ENCODE measurements at places on chromosomes 12 and 14.

DNA sequence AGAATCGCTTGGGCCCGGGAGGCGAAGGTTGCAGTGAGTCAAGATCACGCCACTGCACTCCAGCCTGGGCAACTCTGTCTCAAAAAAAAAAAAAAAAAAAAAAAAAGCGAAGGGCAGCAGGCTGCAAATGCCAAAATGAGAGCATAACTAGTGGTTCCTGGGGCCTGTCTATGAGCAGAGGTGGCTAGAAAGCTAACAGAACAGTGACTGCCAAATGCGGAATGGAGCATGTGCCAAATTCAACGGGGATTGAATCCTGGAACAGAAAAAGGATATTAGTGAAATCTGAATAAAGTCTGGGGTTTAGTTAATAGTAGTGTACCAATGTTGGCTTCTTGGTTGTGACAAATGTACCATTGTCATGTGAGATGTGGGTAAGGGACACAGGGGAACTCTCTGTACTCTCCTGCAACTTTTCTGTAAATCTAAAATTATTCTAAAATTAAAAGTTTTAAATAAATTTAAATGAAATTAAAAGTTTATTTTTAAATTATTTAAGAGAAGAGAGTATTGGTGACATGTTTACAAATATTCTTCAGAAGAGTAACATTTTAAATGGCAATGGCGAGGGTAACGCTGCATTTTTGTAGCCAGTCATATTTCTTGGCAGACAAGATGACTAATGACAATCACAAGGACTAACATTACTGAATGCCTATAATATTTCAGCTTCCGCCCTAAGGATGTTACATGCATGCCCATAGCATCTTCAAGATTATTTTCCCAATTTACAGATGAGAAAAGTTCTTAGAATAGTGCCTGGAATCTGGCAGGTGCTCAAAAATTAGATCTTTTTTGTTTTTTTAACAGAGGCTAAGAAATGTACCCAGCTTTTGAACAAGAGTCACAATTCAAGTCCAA lies 28.9 kb upstream of the NUDT4 start:
- no peak for DNase-seq

GRCh38 chr14:100215330-100215885 lies 23.5 kb upstream of the YY1 start:
- DNase-seq = no peak

- no peak for DNase-seq
Measured at GRCh38 chr14:100107236-100107635, 42.0 kb downstream of the EVL start.

DNA sequence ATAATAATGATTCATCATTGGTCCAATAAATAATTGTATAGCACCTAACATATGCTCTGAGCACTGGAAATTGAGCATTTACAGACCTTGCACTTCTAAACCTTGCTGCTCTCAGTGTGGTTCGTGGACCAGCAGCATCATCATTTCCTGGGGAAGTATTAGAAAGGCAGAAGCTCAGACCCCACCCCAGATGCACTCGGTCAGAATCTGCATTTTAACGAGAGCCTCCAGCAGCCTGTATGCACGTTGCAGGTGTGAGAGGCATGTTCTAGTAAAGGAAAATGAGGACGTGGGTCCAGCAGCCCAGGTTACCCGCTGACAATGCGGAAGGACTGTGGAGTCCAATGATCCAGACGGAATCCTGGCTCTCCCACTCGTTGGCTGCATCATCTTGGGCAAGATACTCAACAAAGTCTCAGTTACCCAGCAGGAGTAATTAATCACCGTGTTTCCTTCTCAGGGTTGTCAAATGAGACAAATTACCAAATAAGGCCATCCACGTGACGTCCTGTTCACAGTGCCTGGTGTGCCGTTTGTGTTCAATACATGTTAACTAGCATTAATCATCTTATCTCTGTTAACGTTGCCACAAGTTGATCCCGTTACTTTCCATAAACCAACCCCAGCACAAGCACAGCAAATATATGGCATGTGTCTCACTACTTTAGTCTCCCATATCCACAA lies 49.2 kb upstream of the CCND2 start:
- DNase-seq = no peak

DNA sequence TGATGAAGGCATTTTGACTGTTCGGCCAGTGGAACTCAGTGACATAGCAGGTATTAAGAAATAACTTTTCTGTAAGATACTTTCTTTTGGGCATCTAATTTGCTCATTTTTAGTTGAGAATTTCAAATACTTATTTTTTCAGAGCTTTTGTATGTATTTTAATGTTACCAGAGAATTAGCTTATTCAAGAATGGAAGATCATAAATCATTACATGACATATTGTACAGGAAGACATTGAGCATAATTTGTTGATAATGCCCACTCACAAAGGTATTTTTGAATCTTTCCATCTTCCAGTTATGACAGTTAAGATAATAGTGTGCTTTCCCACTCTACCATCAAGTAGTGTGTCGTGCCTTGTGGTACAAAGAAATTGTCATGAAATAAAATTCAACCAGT lies 36.5 kb downstream of the TMEM117 start:
- no peak for DNase-seq

DNA sequence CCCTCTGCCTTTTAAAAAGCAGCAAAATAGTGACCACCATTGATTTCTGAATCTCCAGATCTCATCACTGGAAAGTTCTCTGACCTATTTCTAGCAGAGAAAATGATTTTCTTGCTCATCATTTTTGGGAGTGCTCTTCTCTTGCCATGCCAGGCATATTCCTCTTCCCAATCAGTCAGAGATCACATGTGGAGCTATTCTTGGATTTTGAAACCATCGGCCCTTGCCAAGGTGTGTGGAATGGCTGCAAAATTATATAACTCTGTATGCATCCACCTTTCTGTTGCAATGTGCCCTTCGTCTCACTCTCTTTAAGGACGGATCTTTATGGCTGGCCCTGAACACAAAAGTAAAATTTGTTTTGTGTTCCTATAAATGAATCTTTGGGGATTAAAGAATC lies 25.5 kb upstream of the LDHB start:
- no peak for DNase-seq

GRCh38 chr12:57756406-57757341 lies 1.8 kb downstream of the MARCHF9 start:
- peak; percentile 72 for DNase-seq

GRCh38 chr12:92971859-92972524 lies 42.9 kb upstream of the EEA1 start:
- DNase-seq = no peak

- no peak for DNase-seq
Measured at GRCh38 chr12:128326406-128326805, 59.4 kb downstream of the TMEM132C start.

DNA sequence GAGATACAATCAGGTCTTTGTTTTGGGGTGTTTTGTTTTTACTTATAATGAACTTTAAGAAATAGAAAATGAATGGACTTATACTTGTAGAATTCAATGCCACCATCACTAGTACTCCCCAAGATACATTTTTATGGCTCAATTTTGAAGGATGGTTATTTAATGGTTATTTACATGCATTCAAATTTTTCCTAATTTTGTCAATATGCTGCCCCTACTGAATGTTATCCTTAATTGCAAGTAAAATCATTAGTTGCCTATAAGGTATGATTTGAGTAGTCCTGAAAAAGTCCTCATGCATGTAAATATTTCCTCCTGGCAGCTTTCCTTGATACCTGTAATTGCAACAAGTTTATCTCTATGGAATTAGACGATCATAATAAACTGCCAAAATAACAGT lies 391.2 kb downstream of the BCAT1 start:
- no peak for DNase-seq

DNA sequence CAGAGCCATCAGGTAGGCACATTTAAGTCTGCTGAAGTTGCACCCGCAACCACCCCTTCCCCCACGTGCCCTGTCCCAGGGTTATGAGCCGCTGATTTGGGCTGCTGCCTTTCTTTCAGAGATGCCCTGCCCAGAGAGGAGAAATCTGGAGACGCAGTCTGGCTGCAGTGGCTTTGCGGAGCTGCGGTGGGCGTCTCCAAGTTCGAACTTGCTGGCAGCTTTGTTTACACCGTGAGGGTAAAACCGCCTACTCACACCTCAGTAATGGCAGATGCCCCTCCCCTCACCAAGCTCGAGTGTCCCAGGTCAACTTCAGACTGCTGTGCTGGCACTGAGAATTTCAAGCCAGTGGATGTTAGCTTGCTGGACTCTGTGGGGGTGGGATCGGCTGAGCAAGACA lies 14.7 kb downstream of the PTCSC3 start:
- DNase-seq = no peak

- DNase-seq = peak; percentile 97
Measured at GRCh38 chr12:124917135-124917840, 2.8 kb upstream of the UBC start.

GRCh38 chr14:72847721-72848120 lies 46.2 kb downstream of the DPF3 start:
- no peak for DNase-seq

GRCh38 chr12:26271889-26272492 lies 76.6 kb downstream of the SSPN start:
- DNase-seq = no peak

GRCh38 chr12:111074559-111074958 lies 154.2 kb upstream of the MYL2 start:
- DNase-seq = no peak

DNA sequence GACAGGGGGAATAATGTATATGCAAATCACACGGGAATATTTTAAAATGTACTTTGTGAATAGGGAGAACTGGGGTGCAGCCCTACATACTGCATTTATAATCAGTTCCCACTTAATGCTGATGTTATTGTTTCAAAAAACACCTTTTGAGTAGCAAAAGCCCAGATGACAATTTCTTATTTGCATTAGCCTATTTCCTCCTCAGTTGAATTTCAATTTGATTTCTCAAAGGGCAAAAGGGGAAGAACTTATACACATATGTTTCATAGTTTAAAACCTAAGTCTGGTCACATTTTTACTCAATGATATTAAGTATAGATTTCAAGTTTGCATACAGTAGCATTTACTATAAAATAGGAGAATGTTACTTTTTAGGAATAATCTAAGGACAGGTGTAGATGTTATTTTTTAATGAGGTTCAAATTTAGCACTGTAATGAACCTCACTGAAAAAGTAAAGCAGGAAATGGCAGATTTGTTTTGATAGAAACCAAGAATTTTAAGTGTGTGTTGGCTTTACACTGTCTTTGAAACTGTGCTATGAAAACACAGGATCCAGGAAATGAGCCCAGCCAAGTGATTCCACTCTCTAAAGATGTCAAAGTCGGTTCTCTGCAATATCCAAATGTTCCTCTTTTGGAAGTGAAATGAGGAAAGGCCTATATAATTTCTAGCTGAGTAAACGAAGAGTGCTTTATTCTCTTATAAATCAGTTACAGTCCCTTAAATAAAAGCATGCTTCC lies 367.4 kb downstream of the BTG1 start:
- peak; percentile 19 for DNase-seq

GRCh38 chr12:94638521-94638920 lies 11.8 kb downstream of the TMCC3 start:
- DNase-seq = no peak

GRCh38 chr12:49487605-49488004 lies 51.2 kb upstream of the KCNH3 start:
- no peak for DNase-seq

- DNase-seq = no peak
Measured at GRCh38 chr12:6698352-6699046, 2.1 kb downstream of the PIANP start.

DNA sequence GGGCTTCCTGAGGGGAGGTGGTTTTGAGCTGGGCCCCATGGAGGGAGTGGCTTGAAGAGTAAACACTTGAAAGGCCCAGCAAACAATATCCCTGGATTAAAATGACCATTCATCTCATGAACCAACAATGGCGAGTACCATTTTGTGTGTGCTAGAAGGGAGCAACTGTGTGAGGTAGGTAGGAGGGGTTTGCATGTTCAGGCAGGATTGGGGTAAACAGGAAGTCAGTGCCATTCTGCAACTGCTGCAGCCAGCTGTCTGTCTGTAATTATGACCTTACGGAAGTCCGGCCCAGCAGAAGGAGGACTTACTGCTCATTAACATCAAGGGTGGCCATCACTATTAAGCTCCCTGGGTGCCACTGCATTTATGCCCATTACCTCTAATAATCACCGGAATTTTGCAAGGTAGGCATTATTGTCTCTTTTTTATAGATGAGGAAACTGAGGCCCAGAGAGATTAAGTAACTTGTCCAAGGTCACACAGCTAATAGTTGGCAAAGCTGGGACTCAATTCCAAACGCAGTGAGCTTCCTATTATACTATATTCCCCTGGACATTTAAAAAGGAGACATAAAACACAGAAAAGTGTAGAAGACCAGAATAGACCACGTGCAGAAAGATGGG lies 16.6 kb upstream of the IFI27L2 start:
- DNase-seq = no peak

- no peak for DNase-seq
Measured at GRCh38 chr12:99704036-99704435, 56.5 kb downstream of the GARIN6 start.

- DNase-seq = no peak
Measured at GRCh38 chr14:74670726-74671411, 42.0 kb downstream of the AREL1 start.

GRCh38 chr12:12190087-12190809 lies 76.6 kb downstream of the LRP6 start:
- no peak for DNase-seq

GRCh38 chr14:53921027-53921426 lies 35.6 kb downstream of the BMP4 start:
- no peak for DNase-seq

DNA sequence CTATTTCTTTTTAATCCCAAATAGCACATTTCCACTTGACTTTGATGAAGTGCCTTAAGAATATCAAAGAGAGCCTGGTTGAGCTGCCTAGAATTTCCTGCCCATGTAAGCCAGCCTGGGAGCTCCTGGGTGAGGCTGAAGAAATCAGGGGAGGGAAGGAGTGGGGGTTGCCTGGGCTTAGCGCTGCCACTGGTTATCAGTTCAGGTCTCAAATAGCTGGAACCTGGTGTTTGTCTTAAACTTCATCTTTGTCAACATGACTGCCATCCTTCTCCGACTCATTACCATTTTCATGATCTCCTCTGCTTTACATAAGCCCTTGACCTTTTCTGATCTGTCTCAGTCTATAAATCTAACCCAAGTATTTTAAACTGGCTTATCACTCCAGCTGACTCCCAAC lies 151.5 kb downstream of the TTC8 start:
- DNase-seq = no peak

- no peak for DNase-seq
Measured at GRCh38 chr12:67772267-67773169, 124.0 kb downstream of the DYRK2 start.

DNA sequence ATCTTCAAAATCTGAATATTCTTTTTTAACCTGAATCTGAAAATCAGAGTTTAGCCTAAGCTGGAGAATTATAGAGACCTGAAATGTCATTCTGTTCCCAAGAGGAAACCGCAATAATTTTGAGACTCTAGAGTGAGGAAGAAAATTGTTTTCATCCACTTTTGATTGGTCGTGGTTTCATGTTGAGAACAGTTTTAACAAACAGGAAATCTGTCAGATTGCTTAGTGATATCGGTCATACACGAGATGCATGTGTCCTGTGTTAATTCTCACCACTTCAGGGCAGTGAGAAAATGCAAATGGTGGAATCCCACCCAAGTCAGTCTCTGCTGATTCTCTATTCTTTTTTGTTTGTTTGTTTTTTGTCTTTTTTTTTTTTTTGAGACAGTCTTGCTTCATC lies 1498.5 kb upstream of the TMEM132C start:
- DNase-seq = no peak

GRCh38 chr14:90105756-90106155 lies 44.0 kb downstream of the KCNK13 start:
- no peak for DNase-seq

Measured in activated CD4-positive, alpha-beta T cell treated with anti-CD3 and anti-CD28 coated beads, Interleukin-2, amount 10 ng/mL, durations not matched to agents 7 days and 5 days (primary cell).